Caki2 (cell line): ENCODE measurements at places on chromosomes 1 and 21.

- DNase-seq, result no peak
Measured at GRCh38 chr1:228998179-228998578, 262.9 kb downstream of the RHOU start.

DNA sequence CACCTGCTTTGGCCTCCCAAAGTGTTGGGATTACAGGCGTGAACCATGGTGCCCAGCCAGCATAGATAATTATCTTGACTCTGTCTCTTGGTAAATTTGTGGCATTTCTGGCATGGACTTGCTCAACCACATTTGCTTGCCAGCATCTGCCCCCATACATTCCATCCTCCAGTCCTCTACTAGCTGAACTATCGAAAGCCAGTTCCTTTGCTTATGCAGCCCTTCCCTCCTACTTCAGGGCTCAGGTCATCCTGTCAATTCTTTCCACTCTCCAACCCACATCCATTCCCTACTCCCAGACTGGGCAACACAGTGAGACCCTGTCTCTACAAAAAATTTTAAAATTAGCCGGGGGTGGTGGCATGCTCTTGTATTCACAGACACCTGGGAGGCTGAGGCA lies 13.0 kb upstream of the UQCRHL start:
- no peak for DNase-seq

DNA sequence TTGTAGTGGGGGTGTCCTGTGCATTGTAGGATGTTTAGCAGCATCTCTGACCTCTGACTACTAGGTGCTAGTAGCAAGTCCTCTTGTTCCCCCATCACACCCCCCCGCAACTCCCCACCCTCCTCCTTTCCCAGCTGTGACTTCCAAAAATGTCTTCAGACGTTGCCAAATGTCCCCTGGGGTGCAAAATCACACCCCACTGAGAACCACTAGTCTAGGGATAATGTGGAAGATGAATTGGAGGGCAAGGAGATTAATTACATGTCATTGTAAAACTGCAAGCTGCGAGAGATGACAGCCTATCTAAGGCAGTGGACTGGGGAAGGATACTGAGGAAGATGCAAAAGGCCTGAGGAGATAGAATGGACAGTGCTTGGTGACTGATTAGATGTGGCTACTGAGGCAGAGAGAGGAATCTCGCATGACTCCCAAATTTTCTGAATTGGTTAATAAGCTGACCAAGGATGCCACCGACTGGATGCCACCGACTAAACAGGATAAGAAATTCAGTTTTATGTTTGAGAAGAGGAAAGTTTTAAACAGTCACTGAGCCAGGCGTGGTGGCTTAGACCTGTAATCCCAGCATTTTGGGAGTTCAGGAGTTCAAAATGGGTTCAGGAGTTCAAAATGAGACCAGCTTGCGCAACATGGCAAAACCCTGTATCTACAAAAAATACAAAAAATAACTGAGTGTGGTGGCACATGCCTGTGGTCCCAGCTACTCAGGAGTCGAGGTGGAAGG lies 3.1 kb upstream of the JAK1 start:
- DNase-seq, result no peak

DNA sequence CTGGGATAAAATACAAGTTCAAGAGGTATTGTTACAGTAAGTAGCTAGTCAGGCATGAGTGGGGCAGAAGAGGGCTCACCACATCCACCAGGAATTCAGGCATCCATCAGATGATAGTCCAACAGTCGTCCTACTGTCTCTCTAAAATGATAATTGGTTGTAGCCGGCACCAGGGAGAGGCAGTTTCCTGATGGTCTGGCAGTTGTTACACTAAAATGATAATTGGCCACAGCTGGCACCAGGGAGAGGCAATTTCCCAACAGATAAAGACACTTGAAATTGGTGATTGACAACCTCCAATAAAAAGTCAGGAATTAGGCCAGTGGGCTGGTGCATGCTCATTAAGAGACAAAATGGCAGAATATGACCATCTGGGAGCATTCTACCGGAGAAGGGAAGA lies 545.8 kb downstream of the AMY1C start:
- DNase-seq, result no peak

GRCh38 chr1:99566290-99567021 lies 79.5 kb upstream of the PALMD start:
- no peak for DNase-seq

- no peak for DNase-seq
Measured at GRCh38 chr1:233805786-233806185, 98.7 kb upstream of the SLC35F3 start.

- DNase-seq, result no peak
Measured at GRCh38 chr1:17700945-17701810, 54.0 kb upstream of the ACTL8 start.

- peak; percentile 39 for DNase-seq
Measured at GRCh38 chr1:93579891-93580290, 101.7 kb downstream of the BCAR3 start.

- no peak for DNase-seq
Measured at GRCh38 chr1:79044974-79045650, 38.6 kb upstream of the ADGRL4 start.

GRCh38 chr1:30411206-30411605 lies 312.2 kb downstream of the MATN1 start:
- no peak for DNase-seq

DNA sequence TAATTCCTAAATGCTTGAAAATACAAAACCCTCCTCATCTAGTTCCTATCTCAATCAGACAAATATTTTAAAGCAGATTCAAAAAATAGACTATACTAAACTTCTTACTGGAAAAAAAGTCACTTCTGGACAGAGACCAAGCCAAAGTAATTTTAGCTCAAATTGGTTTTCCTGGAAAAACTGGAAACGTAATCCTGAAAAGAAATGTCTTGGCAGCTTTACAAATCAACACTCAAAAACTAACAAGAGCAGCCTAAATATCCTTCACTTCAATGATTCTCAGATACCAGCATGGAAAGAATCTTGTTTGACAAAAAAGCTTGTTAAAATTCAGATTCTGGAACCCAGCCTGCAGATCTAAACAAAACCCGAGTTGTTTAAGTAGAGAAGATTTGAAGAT lies 9.1 kb upstream of the GPR88 start:
- DNase-seq, result no peak

DNA sequence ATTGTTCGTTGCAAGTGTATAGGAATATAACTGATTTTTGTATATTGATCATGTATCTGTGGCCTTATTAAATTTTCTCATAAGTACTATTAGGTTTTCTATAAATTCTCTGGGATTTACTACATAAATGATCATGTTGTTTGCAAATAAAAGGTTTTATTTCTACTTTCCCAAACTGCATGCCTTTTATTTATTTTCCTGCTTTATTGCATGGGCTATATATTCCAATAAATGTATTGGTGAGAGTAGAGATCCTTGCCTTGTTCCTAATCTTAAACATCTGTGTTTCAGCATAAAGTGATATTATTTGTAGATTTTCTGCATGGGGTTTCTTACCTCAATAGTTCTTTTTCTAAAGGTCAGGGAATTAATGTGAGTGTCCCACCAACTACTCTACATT lies 107.0 kb upstream of the CD55 start:
- DNase-seq, result no peak

DNA sequence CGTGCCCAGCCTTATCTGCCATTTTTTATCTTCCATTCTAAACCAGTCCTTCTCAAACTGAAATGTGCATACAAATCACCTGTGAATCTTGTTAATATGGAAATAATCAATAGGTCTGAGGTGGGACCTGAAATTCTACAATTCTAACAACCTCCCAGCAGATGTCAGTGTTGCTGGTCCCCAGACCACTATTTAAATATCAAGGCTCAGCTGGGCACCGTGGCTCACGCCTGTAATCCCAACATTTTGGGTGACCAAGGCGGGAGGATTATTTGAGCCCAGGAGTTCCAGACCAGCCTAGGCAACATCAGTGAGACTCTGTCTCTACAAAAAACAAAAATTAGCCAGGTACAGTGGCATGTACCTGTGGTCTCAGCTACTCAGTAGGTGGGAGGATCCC lies 4.1 kb downstream of the UQCRHL start:
- DNase-seq, result no peak

DNA sequence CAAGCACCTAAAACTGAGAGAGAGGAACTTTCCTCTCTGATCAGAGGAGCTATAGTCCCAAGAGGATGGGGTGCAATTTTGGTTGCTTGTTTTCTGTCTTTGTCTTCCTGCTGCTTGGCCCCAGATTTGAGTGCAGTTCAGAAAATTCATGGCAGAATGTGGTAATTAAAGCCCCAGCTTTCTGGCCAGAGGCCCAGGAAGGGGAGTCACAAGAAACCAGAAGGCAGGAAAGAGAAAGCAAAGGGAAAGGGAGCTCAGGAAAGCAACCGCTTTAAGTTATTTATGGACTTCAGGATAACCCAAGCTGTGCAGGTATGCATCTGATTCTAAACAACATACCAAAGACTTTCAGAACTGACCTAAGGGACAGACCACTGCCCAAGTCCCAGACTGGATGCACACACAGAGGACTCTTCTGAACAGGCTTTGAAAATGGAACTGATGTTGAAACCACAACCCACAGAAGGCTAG lies 88.8 kb downstream of the ST3GAL3 start:
- DNase-seq, result no peak

GRCh38 chr1:48841966-48842365 lies 65.3 kb upstream of the BEND5 start:
- no peak for DNase-seq

- no peak for DNase-seq
Measured at GRCh38 chr1:226973898-226974543, 33.9 kb downstream of the COQ8A start.

DNA sequence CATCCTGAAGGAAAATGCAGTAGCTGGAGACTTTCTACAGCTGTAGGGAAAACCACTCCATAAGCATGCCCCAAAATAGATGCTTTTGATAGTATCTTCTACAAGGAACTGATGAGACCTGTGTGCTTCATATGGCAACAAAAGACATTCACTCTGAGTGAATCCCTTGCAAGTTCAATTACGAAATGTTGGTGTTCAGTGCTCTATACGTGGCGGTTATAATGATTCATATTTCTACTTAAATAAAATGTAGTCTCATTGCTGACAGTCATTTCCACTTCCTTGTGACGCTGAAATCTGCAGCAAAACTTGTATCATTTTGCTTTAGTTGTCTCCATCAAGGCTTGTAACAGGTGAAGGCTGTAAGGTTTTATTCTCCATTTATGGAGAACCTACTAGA lies 20.6 kb downstream of the TOR1AIP2 start:
- no peak for DNase-seq

- DNase-seq, result peak; percentile 75
Measured at GRCh38 chr1:52141513-52142219, at the start of gene ZFYVE9. Gene ZFYVE9, plus strand, starts transcription at chr1:52142089. Its CDS starts 91,118 bp downstream, at chr1:52233207.

DNA sequence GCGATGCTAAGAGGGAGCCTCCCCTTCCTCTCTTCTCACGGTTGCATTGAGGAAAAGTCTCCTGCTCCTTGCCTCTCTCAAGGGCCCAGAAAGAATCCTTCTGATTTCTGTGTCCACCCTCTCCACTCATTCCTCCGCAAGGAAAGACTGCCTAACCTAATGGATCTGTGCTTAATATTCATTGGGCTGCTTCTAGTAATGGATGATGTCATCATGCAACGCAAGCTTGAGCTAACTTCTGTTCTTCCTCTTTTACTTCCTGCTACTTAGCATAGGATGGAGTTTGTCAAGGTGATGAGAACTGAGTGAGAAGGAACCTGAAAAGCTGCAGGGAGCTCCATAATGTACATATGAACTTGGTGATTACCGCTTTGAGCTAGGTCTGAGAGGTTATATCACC lies 35.2 kb upstream of the HMGB4 start:
- DNase-seq, result no peak

DNA sequence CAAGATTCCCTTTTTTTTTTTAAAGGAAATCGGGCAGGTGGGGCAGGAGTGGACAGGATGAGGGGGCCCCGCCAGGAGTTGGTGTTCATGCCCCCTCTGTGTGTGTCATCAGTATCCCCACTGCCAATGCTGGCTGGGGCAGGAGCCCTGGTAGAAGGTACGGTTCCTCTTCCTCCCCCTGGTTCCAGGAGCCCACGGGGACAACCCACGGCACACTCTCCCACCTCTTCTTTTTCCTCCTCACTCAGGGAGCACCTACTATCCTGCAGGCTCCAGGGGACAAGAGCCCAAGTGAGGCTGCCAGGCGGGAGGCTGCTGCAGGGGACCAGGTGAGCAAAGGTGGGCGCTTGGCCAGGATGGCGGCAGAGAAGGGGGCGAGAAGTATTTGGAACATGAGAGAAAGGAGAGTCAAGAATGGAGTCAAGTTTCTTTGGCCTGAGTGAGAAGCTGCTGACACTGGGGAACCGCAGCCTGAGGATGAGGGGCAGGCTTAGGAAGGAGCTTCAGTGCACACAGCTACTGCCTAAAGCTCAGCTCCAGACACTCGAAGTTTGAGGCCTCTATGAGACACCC lies 26.5 kb downstream of the ECE1 start:
- DNase-seq, result no peak
